ENCODE measurements at places on chromosomes 2 and 18.

DNA sequence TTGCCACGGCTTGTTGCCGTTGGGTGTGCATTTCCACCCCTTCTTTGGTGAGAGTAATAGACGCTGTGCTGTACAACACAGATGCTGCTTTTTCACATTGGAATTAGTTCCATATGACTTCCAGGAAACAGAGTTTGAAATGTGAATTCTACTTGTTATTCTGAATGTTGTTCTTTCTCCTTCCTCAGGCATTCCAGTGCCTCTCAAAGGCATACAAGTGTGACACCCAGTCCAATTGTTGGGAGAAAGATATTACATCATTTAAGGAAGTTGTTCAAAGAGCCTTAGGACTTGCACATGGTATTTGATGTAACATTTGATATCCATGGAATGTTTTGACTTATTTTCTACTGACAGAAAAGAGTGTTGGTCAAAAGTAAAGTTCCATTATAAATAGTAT lies 134.4 kb upstream of the LTBP1 start:
- DNase-seq = peak; percentile 48

GRCh38 chr2:6932828-6933227 lies 15.6 kb downstream of the RNF144A start:
- DNase-seq = no peak

- no peak for DNase-seq
Measured at GRCh38 chr2:35114765-35115164, 1240.8 kb upstream of the CRIM1 start.

- peak; percentile 34 for DNase-seq
Measured at GRCh38 chr2:216279031-216279430, 93.3 kb downstream of the MARCHF4 start.

DNA sequence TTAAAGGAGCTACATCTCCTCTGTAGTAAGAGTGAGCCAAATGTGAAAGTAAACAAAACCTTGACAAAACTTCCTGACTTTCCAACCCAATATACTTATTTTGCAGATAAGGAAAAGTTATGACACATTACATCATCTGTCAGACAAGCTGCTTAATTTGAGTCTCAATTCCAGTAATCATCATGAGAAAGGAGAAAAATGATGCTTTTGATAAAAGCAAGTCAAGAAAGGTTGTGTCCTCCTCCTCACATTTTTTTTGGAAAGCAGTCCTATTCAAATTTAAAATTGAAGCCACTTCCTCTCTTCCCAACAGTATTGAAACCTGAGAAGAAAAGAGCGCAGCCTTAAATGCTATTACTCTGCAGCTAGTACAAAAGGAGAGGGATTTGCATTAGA lies 519.6 kb downstream of the LRP1B start:
- peak; percentile 5 for DNase-seq

GRCh38 chr2:186607660-186608324 lies 17.9 kb downstream of the ITGAV start:
- DNase-seq = no peak

GRCh38 chr2:58006256-58006951 lies 40.2 kb upstream of the VRK2 start:
- no peak for DNase-seq

DNA sequence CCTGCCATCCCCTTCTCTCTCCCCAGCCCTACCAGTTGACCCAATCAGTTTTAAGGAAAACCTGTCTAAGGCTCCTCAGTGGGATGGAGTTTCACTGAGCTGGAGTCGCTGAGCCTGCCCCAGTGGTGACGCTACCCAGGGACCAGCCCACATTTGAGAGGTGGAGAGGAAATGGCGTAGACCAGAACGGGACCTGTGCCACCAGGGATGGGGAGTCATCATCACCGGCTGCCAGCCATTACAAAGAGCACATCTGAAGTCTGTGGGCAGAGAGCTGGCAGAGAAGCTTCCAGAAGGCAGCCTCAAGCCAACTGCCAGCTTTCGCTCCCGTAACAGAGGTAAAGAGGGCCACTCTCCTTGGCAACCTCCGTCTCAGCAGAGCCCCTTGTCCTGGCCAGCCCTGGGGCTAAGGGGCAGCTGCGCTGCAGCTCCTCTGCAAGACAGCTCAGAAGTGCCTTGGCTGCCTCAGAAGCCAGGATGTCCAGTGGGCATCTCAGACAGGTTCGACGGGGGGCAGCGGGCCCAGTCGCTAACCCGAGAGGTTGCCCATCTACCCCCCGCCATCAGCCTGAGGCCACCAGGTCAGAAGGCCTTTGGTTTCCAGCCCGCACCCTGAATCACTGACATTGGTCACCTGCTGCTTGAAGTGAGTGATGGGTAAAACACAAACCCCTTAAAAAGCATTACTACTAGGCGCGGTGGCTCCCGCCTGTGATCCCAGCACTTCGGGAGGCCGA lies 15.4 kb downstream of the SDC1 start:
- no peak for DNase-seq

DNA sequence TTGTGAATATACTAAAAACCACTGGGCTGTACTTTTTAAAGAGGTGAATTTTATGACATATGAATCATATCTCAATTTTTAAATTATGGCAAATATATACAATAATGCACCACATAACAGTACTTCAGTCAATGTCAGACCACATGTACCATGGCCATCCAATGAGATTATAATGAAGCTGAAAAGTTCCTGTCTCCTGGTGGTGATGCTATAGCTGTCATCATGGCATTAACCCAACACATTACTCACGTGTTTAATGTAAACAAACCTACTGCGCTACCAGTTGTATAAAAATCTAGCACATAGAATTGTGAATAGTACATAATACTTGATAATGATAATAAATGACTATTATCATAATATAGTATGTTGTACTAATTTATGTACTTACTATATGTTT lies 77.6 kb upstream of the ID2 start:
- no peak for DNase-seq

GRCh38 chr2:239910404-239910803 lies 114.7 kb downstream of the NDUFA10 start:
- no peak for DNase-seq

- DNase-seq = no peak
Measured at GRCh38 chr2:20565623-20566236, 85.2 kb downstream of the HS1BP3 start.

- DNase-seq = no peak
Measured at GRCh38 chr2:62339413-62339812, 143.5 kb downstream of the B3GNT2 start.

DNA sequence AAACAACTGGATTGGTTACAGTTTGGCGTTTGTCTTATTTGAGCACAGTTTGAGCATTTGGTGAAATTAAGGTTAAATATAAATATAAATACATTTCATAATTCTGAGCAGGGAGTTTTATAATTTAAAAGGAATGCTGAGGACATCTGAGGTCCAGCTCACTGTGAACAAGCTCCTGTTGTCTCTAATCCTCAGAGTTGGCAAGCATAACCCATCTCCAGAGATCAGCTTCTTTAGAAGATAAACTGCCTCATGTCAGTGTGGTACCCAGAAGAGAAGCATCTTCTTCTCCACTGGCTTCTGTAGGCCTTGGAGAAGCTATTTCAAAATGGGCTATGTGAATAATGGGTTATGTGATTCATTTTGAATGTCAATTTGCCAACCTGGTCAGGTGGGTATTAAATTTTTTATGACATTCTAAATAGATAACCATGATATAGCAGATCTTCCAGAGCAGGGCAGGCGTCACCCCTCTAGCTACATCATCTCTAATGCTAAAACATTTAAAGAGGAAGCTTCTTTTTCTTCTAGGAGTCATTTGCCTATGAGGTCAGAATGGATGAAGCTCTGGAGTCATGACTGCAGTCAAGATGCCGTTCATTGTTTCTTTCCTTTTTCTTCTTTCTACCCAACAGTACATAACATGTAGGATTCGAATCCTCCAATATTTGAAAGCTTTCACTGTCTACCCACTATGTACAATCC lies 324.0 kb downstream of the RNF144A start:
- DNase-seq = no peak

DNA sequence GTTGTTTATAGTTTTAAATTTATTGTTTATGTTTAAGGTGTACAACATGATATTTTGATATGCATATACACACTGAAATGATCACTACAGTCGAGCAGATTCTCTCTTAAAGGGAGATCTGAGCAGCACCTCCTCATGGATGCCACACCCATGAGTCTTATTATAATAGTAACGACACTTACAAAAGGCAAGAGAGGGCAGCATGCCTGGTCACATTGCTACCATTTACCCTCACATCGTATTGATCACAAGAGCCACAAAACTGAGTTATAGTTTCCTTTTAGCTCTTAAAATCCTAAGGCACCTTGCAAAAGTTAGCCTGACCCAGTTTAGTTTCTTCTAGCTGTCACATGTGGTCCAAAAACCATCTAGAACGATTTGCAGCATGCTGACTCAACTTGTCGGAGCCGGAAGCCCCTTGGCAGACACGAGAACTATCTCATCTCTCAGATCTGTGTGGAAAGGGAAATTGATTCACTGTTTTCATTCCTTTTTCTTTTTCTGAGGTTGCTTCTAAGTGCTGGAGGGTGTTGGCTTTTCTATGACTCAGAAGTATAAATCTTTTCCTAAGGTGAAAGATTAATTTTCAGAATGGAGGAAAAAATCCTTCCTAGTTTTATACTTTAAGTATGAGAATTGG lies 85.3 kb downstream of the CDC42EP3 start:
- DNase-seq = peak; percentile 78

GRCh38 chr2:211113334-211114175 lies 557.2 kb downstream of the CPS1 start:
- DNase-seq = no peak

- DNase-seq = no peak
Measured at GRCh38 chr18:54193786-54194185, 30.7 kb downstream of the MBD2 start.

DNA sequence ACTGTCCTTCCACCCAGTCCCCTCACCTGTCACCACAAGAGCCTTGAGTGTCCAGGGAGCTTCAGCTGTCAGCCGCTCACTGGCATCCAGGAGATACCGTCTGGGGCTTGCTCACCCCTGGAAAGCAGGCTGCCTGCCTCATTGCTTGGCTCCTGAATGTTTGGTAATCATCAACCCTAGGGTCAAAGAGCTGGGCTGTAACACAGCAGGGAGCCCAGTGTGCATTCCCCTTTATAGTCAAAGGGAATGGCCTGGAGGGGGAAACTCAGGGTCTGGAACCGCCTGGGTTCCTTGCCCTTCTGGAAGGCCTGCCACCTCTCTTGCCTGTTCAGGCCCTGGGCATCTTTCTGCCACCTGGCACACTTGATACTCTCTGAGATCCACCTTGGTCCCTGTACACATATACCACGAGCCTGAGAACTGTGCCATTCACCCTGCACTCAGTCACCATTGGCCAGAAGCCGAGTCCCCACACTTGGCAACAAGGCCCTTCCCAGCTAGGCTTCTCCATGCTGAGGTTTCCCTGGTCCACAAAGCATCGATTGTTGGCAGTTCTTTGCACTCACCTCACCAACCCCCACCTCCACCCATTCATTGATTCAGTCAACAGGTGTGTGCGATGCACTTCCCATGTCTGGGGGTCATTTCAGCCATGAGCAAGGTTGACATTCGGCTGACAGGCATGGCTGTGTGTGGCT lies 35.0 kb downstream of the TPRKB start:
- no peak for DNase-seq

DNA sequence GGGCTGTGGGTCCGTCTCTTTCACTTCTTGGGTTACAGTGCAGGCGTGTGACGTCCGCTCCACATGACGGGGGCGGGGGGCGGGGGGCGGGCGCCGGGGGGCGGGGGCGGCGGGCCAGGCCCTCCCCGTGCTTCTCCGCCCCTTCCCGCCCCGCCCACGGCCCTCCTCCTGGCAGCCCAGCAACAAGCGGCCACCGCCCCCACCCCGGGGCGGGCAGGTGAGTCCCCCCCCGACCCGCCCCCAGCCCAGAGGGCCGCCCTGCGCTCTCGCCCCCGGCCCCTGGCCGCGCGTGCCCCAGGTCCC lies 3.6 kb downstream of the ZNF516 start:
- peak; percentile 78 for DNase-seq

- no peak for DNase-seq
Measured at GRCh38 chr18:58024139-58024538, 19.9 kb upstream of the NEDD4L start.

GRCh38 chr2:10256031-10256514 lies 46.6 kb upstream of the HPCAL1 start:
- DNase-seq = no peak

DNA sequence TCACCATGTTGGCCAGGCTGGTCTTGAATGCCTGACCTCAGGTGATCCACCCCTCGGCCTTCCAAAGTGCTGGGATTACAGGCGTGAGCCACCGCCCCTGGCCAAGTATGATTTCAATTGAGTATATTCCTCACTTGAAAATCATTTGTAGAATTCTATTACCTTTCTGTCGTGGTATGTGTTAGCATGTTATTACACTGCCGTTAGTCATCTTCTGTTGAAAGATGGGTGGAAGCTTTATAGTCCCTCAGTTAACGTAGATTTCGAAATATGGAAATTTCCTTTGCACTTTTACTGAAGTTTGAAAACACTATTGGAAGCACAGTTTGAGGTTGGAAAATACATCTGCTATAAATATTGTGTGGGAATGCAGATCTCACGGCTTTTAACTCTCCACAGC lies 14.7 kb downstream of the NIFK start:
- peak; percentile 96 for DNase-seq

DNA sequence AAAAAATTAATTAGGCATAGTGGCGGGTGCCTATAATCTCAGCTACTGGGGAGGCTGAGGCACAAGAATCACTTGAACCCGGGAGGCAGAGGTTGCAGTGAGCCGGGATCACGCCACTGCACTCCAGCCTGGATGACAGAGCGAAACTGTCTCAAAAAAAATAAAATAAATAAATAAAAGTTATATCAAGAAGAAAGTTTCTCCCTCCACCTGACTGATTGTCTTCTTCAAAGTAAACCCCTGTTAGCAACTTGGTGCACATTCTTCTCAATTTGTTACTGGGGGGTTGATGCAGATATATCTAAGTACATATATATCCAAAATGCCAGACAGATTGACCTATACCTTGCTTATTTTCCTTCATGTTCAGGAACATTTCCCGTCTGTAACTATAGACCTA lies 5.2 kb upstream of the MYCN start:
- no peak for DNase-seq

DNA sequence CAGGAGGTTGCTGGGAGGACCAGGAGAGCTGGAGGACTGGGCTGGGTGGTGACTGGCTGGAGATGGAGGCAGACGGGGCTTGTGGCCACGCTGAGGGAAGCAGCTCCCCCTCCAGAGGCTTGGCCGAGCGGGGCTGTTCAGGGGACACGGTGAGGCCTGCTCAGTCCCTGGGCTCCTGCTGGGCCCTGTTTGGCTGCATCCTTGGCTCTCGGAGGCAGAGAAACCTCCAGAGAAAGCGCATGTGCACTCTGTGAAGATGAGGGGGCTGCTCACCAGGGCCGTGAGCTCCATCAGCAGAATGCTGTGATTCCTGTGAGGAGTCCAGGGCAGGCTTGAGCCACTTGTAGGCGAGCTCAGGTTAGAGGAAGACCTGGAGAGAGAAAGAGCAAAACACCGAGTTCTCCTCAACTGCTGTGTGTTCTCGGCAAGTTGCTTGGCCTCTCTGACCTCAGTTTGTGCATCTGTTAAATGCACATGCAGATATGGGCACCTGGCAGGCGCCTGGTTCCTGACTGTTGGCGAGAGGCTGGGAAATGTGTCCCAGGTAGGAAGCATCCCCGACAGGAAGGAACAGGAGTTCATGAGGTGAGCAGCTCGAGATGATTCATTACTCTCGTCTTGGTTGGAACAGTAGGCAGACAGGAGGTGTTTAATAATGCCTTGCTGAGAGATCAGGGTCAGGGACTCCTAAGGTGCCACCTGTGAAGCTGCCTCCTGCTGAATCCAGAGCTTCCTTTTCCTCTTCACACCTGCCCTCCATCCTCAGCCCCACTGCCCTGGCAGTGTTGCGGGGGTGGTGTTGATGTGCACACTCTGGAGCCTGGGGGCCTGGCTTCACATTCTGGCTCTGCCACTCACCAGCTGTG lies 941 bp downstream of the ZAP70 start:
- no peak for DNase-seq

- no peak for DNase-seq
Measured at GRCh38 chr18:58028109-58028784, 15.8 kb upstream of the NEDD4L start.
